ENCODE measurements at places on chromosomes 4 and X.

- DNase-seq, result no peak
Observed at GRCh38 chr4:160947653-160948052, 1216.1 kb downstream of the FSTL5 start.

DNA sequence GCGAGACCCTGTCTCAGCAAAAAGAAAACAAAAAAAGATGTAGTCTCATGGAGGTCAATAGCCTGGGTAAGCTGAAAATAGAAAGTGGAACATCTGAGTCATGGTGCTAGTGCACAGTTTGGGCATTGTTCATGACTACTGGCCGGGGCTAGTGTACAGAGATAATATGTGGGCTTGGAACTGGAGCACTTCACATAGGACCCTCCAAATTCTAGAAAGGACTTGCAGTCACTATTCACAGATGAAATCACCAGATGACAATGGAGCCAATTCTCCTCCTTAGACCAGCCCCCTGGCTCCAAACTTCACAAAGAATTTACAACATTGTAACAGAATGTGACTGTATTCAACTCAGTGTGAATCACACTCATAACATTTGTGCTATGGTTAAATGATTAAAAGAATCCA is 367.8 kb upstream of the SLC7A11 start:
- DNase-seq, result no peak

DNA sequence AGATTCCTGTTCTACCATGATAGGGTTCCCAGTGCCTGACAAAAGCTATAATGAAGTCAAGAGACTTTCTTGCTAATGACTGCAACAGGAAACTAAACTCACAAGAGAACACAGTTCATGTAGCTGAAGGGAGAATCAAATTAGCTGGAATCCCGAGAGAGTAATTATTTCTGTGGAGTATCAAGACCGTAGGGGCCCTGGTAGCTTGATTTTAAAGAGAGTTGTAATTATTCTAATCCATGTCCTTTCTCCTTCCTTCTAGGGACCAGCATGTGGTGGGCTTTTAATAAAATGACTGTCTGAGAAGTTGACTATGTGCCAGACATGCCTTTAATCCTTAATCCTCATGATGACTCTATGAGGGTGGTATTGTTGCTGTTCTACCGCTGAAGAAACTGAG is 1.7 kb upstream of the TRPC5OS start:
- DNase-seq, result no peak

DNA sequence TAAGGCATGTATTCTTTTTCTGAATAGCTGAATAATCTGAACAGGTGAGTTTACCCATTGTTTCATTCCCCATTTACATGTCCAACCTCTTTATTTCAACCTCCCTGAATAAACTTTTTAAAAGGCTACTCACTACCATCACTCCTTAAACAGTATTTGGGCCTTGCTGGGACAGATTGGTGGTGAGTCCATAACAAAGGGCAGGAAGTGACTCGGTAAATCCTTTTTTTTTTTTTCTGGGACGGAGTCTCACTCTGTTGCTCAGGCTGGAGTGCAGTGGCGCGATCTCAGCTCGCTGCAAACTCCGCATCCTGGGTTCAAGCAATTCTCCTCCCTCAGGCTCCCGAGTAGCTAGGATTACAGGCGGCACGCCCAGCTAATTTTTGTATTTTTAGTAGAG is 23.4 kb upstream of the SEC24B start:
- no peak for DNase-seq

DNA sequence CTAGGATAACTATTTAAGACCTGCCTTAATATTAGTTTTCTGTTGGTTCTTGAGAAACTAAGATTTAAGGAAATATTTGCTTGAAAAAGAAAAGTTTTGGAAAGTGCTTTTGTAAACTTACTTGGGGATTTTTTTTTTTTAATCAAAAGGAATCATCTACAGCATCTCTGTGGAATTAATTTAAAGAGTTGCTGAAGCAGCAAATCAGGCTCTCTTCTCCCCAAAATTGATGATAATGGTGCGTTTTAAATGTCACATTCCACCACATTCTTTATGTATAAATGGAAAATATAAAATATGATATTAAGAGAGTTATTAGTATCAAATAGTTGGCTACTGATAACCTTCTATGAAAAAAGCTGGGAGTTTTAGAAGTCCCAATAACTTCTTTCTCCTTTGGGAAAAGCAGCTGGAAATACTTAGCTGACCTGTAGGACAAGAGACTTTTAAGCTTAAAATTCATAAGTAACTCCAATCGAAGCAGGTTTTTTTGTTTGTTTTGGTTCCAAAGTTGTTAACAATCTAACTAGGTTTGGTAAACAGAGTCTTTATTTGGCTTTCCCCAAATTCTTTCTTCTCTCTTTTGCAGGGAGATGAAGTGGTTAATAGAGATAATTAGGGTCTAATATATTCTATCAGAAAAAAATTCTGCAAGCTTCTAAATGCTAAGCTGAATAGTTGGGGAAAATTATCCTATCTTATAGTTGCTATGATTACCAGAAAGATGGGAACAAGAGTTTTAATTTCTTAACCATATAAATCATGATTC is 4.4 kb downstream of the KLF3 start:
- no peak for DNase-seq

GRCh38 chrX:49951524-49952193 is 29.3 kb downstream of the CLCN5 start:
- no peak for DNase-seq

- no peak for DNase-seq
Observed at GRCh38 chr4:3877236-3877635, 111.1 kb downstream of the ADRA2C start.

DNA sequence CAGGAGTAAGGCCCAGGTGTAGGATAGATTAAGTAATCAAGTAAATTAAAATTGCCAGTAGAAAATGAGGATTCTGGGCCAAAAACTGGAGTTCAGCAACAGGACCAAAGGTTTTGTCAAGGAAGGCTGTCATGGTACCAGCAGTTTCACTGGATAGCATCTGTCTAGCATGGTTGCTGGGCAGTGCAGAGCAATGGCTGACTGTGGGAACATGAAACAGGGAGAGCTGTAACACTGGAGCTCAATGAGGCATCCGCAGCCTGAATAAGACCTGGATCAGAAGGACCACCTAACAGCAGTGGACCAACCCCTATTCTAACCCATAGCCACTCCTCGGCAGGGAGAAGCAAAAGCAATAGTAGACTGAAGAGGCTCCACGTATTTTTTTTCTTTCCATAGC is 132.4 kb downstream of the ATOH1 start:
- DNase-seq, result no peak

DNA sequence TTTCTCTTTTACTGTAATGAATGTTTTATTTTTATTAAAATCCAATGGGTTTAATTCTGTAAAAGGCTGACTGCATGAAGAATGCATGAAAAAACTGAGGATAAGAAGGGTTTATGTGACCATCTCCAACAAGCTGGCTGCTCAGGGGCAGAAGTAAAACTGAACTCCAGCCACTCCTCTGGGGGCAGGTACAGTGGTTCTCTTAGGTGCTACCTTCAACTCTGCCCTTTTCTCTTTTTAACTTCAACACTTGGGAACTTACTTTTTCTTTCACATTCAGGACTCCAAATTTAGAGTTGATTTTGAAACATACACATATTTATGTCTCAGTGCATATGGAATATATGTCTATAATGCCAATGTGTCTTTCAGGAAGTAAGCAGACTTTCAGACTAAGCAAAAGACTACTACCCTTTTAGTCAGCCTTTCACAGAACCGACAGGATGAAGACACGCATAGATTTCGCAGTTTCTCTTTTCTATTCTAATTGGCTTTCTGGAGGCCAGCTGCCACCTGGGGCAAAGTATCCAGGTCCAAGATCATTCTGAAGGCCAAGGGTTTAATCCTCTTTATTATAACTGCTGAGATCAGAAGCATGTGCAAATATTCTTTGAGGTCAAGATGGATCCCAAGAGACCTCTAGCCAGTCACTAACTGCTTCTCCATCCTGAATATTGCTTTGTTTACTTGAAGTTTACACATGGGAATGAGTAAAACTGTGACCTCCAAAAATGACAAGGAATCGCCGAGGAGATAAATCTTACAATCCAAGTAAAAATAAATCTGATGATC is 30.7 kb downstream of the HS3ST1 start:
- no peak for DNase-seq

GRCh38 chr4:73408181-73408867 is 4.2 kb downstream of the ALB start:
- DNase-seq, result no peak

- no peak for DNase-seq
Observed at GRCh38 chr4:61312526-61312925, 112.4 kb downstream of the ADGRL3 start.

DNA sequence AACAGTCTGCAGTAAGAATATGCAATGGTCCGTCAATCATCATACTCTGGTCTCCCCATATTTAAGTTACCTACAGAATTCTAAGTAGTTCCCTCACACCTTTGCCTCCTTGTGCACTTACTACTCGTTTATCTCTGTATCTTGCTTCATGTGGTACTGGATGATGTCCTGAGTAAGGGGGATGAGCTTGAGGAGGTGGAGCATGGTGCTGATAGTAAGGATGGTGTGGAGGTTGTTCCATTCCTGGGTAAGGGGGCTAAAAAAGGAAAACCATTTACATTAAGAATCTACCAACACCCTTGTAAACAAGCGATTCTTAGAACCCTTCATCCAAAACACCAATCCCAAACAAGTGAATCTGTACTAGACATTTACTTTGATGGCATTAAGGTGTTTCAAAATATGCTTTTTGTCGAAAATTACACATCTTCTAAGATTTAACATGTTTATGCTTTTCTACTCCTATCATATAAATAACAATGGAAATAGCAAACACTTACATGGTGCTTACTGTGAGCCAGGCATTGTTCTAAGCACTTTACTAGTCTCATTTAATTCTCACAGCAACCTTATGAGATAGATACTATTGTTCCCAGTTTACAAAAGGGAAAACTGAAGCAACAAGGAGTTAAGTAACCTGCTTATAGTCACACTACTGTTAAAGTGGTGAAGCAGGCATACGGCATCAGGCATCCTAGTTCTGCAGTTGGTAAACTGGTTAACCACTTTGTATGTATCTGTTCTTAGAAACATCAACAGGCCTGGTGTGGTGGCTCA is 33.5 kb downstream of the YTHDC1 start:
- no peak for DNase-seq

Data from omental fat pad (tissue), 4 donors.